ENCODE measurements at places on chromosomes 16 and 17.

DNA sequence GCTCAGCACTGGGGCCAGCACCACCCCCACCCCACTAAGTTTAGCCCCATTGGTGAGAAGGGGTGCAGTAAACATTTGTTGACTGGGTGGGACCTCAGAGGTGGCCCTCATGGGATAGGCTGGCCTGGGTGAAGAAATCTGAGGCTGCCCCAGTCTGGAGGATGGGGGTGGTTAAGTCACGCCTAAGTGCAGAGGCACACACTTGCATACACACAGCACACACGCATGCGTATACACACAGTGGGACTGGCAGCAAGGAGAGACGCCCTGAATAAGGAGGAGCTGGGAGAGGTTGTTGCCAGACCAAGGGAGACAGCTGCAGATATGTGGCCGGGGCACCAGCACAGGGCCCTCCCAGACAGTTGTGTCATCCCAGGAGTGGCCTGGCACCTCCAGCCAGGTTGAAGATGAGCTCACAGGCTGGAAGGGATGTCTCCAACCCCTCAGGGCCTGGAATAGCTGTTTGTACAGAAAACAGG is 3.0 kb upstream of the BCAR1 start:
- no peak for DNase-seq

- DNase-seq = no peak
These were observed 204.8 kb upstream of the COX10 start for GRCh38 chr17:13864521-13864920.

- no peak for DNase-seq
These were observed 40.7 kb downstream of the CUEDC1 start for GRCh38 chr17:57914273-57915142.

DNA sequence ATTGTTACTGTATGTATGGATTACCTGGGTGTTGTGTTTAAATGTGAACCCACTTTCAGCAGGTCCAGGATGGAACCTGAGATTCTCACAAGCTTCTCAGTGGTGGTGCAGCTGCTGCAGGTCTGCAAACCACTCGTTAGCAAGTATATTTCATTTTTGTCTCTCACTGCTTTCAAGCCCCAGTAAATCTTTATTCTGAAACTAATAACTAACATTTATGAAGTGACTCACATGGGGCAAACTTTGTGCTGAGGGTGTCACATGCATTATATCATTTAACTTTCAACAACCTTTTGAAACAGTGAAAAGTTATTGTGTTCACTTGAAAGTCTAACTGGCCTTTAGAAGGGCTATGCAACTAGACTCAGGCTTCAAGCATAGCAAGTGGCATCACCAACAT is 98.9 kb upstream of the DYNLRB2 start:
- DNase-seq = no peak

- no peak for DNase-seq
These were observed at the start of gene ANKRD13B for GRCh38 chr17:29592850-29593551. ANKRD13B (plus strand) TSS chr17:29593132; CDS start chr17:29593622, 490 bp downstream.

GRCh38 chr17:73901661-73902415 is 257.6 kb upstream of the SDK2 start:
- no peak for DNase-seq

DNA sequence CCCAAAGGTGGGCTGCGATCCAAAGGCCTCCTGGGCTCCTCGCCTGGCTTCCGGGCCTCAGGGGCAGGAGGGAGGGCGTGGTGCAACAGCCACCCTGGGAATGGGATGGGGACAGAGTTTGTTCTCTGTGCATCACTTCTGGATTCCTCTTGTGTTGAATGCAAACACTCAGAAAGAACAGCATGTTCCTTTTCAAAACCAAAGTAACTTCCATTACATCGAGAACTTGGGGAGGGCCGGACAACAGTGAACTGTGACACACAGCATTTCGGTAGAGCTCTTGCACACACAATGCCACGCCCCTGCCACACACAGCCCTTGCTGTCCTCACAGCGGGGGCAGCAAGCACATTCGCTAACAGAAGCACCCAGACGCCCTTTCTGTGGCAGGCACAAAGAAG is 36.1 kb upstream of the FASN start:
- DNase-seq = no peak

- DNase-seq = no peak
These were observed 254.5 kb upstream of the CACNG5 start for GRCh38 chr17:66580184-66580955.

- no peak for DNase-seq
These were observed 7.0 kb upstream of the CBFA2T3 start for GRCh38 chr16:88983771-88984687.

DNA sequence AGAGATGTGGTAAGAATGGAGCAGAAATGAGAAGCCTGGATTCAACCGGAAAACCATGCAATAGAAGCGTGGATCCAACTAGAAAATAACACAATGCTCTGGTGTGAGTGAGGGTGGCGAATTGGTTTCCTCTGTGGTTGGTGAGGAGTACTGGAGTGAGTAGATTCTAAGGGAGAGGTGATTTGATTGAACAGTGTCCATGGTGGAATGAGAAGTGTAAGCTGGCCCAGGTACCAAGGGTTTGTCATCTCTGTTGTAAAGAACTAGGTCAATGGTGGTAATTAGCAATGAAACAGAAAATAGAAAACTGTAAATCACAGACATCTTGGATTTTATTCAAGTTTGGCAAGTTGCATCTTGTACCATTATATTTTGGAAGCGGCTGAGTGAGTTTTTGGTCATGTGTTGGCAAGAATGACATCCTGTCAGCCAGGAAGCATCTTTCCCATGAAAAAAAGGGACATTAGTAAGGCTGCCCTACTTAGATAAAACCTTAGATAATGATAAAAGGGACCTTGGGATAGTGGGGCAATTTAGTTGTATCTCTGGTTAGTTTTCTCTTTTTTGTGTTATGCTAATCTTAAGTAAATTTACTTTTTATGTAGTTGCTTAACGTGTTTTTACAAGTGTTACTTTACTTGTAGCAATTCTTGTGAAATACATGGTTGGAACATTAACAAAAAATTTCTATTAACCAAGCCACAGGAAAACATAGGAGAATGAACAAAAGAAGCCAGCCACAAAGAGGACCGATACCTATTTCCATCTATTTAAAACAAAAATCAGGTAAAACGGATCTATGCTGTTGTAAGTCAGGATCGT is 20.9 kb downstream of the HSD17B2 start:
- no peak for DNase-seq

- DNase-seq = no peak
These were observed 376.3 kb downstream of the CNTNAP4 start for GRCh38 chr16:76653390-76654026.

- no peak for DNase-seq
These were observed 914 bp upstream of the GPRC5B start for GRCh38 chr16:19885451-19886072.

DNA sequence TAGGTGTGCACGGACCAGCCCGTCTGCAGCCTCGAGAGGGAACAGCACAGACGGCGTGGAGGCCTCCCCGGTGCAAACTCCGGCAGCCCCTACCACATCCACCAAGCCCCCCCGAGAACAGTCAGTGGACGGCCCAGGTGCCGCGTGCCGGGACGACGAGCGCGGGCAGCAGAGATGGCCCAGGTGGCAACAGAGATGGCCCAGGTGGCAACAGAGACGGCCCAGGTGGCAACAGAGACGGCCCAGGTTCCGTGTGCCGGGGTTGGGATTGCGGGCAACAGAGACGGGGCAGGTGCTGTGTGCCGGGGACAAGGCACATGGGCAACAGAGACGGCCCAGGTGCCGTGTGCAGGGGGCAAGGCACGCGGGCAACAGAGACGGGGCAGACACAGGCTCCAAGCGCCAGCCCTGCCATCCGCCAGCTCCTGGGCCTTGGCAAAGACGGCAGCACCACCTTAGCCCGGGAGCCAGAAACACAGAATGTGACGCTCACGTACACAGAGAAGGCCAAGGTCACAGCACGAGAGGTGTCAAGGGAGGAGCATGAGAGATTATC is 31.1 kb downstream of the RPH3AL start:
- no peak for DNase-seq

DNA sequence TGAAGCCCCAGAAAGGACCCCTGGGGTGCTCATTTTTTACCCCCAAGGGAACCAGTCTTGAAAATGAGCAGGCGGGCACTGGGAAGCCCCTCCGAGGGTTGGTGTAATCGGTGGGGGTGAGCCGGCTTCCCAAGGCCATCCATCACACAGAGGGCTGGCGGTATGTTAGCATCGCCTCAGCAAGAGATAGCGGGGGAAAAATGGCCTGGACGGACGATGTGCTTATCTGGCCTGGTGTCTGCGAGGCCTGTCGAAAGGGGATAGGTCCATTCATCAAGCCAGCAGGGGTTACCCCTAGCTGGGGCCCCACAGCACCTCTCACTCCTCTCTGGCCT is 188.9 kb downstream of the IRF8 start:
- no peak for DNase-seq

- DNase-seq = no peak
These were observed 594 bp upstream of the SLC22A31 start for GRCh38 chr16:89200850-89201411.

GRCh38 chr17:82600731-82601446 is 47.4 kb downstream of the WDR45B start:
- no peak for DNase-seq

DNA sequence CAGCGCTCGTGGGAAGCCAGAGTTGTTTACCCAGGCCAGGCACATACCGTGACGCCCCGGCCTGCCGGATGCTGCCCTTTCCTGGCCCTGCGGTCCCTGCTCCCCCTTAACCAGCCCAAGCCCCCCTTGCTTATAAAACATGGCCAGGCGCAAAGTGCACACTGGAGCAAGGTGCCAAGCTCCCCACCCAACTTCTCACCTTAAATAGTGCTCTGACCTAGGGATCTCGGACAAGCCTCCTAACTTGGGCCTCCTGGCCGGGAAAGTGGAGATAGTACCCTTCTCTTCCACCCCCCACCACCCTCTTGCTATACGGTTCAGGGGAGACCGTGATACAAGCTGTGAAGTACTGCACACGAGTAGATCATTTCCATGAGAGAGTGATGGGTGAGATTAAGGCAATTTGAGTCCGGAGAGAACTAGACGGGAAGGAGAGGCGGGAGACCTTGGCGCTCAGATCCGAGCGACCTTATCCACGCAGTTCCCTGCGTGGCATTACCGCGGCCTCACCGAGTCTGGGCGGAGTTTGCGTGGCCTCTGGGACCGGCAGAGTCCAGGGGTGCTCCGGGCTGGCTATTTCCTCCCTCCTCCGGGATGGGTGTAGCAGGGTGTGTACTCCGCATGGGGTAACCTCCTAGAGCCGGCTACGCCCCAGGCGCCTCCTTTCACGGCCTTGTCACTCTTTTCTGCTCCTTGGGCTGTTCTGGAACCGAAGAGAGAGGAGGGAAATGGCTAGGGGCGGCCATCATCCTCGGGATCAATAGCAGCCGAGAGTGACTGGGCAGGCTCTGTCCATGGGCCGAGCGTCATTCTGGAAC is 4.4 kb upstream of the LHX1 start:
- no peak for DNase-seq

GRCh38 chr16:49275050-49275730 is 6.4 kb downstream of the CBLN1 start:
- no peak for DNase-seq

DNA sequence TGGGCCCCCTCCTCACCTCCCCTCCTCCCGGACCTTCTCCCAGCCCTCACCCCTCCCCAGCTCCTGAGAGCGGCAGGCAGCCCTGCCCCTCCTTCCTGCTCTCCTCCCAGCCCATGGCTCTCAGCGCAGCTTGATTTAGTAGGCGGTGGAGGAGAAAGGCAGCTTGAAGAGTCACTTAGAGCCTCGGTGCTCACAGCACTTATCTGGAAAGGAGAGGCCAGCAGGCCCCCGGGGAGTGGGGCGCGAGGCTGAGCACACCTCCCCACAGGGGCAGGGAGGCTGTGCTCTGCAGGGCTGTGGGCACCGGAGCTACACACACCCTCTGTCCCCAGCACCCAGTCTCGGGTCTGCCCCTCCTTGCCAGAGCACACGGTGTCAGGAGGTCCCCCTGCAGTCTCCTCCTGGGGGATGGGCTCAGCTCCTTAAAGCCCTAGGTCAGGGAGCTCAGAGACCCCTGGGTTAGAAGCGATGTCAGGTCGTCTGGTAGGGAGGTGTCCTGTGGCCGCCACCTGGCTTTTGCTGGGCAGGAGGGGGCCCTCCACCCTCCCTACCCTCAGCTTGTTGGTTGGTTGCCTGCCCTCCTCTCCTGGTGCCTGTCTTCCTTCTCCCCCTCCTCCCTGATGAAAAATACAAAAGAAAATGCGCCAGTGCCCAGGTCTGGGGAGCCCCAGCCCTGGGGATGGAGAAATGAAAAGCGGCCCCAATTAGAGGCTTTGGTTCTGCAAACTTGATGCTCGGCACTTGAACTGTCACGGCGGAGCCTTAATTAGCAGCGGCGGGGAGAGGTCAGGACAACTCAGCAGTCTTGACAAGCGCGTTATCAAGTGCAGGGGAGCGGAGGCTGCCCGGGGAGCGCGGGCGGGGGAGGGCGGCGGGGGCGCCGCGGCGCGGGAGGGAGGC is 151.1 kb upstream of the GSE1 start:
- no peak for DNase-seq

DNA sequence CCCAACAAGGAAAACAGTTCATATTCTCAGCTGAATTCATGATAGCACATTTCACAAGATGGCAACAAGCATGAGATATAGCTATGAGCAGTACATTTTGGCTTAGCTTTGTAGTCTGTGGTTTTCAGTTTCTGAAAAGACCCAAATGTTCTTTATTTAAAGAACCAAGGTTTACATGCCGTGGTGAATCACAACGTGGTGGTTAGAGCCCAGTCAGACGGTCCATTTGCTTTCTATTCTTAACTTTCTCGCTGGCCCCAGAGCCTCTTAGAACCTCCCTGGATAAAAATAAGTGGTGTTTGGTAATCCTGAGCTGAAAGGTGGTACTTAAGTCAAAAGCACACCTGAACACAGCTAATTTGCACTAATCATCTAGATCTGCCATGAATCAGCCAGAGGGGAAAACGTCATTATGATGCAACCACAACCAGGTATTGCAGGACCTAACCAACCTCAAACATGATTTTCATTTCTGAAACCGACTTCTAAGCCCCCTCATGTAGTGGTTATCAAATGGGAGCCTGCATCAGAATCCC is 18.6 kb upstream of the HAPSTR1 start:
- DNase-seq = no peak

GRCh38 chr16:73457851-73458250 is 409.9 kb upstream of the ZFHX3 start:
- DNase-seq = no peak

DNA sequence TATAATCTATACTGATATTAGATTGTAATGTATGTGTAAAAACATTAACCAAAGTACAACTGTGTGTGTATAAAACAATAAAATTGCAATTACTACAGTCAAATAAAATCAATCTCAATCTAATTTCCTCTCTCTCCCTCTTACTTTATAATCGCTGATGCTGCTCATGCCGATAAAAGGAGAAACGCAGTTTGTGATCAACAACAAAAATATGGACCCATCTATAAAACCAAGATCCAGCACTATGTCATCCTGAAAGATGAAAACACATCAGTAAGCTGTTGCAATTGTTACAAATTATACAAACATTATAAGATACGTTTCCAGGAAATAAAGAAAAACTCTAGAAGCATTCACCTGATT is 33.5 kb upstream of the ABCA6 start:
- DNase-seq = no peak

- DNase-seq = no peak
These were observed 9.4 kb downstream of the KRT33A start for GRCh38 chr17:41340934-41341861.

DNA sequence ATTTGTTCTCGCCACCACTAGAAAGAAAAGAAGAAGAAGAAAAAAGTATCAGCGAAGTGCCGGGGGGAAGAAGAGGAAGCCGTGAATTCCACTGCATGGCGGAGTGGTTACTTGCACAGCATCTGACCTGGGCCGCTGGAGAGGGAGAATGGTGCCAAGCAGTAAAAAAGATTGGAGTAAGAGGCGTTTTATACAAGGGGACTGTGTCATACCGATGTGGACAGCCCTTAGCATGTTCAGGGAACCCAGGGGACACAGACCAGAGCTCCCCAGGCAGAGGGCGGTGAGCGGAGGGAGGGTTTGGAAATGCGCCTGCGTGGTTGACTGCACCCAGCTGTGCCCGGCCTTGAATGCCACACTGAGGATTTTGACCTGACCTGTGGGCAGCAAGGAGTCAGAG is 52.8 kb downstream of the PLXDC1 start:
- no peak for DNase-seq
